HEK293T (cell line): ENCODE measurements at places on chromosomes 3 and 15.

DNA sequence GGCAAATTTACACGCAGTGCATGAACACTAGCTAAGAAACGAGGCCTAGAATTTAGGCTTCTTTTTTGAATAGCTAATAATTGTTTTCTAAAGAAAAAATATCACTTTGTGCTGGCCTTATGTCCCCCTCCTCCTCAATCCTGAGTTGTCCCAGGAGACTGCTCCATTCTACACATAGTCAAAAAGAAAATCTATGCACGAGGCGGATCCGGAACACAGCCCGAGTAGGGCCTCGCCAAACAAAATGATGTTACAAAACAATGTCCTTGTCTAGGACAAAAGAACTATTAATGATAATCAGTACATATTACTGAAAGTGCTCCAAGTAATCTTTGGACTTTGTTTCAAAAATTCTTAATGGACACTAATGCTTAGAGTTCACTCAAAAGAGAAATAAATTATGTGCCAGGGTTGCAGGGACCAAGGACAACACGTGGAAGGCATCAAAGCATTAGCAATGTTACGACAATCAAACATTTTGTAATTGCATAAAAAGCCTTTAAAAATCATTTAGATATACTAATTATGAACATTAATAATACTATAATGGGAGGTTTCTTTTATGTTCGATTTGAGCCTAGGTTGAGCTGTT lies 206.5 kb upstream of the ICE2 start:
- no peak for DNase-seq

DNA sequence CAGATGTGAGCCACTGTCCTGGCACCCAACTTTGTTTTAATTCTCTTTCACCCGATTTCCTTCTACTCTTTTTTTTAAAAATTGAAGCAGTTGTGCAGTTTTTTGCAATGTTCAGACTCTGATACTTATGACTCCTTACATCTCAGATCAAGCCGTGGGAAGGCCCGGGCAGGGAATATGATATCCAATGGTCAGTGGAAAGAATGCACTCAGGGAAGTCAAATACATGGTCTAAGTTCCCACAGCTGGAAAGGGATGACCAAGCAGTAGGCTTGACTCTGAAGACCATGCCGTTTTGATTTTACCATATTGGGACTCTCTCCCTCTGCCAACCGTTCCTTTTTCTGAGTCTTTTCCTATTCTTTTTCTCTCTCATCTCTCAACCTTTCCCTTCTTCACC lies 157.2 kb downstream of the RPLP1 start:
- no peak for DNase-seq

GRCh38 chr3:142065932-142066331 lies 83.4 kb downstream of the TFDP2 start:
- DNase-seq, result no peak

GRCh38 chr15:78541744-78542034 lies 1.4 kb downstream of the PSMA4 start:
- no peak for DNase-seq

DNA sequence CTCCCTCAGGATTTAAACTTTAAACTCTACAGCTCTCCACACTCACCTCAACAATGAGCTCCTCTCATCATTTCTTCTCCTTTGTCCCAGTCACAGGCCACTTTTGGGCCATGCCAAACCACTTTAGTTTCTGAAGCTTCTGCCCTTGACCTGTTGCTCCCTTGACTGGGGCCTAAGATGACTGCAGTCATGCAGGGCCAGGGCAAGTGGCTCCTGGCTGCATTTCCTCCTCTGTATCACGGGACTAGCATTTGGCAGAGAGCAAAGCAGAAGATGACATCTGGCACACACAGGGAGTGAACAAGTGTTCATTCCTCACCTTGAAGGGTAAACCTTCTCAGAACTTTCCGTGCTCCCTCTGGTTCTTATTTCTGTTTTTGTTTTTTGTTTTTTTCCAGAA lies 136.9 kb downstream of the PDE8A start:
- DNase-seq, result peak; percentile 0

DNA sequence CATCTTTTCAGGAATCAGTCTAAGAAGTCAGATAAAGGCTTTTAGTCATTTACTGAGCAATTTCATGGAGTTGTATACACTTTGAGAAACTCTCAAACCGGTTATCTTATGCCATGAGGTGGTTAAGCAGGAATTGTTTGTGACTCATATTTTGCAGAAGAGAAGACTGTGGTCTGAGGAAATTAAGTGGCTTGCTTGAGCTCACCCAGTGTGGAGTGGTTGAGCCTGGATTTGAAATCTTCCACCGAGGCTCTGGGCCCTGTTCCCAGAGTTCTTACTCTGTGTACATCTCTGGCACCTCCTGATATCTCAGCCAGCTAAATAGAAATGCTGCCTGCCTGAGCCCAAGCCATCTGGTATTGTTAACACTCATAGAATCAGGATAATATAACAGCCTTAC lies 37.8 kb upstream of the BCL6 start:
- no peak for DNase-seq

DNA sequence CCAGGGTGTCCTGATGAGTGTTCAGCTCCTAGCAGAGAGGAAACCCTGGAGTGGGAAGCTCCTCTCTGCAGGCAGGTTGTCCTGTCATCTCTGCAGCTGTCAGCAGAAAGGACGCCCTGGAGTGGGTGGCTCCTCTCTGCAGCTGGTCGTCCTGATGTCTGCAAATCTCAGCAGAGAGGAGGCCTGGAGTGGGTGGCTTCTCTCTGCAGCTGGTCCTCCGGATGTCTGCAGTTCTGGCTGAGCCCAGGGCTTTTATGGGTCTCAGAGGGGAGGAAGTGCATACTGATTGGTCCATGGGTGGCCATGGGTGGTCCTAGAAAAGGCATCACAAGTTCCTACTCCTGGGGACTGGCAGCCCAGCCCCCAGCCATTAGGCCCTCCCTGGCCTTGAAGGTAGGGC lies 102.6 kb upstream of the BNIP2 start:
- DNase-seq, result no peak

DNA sequence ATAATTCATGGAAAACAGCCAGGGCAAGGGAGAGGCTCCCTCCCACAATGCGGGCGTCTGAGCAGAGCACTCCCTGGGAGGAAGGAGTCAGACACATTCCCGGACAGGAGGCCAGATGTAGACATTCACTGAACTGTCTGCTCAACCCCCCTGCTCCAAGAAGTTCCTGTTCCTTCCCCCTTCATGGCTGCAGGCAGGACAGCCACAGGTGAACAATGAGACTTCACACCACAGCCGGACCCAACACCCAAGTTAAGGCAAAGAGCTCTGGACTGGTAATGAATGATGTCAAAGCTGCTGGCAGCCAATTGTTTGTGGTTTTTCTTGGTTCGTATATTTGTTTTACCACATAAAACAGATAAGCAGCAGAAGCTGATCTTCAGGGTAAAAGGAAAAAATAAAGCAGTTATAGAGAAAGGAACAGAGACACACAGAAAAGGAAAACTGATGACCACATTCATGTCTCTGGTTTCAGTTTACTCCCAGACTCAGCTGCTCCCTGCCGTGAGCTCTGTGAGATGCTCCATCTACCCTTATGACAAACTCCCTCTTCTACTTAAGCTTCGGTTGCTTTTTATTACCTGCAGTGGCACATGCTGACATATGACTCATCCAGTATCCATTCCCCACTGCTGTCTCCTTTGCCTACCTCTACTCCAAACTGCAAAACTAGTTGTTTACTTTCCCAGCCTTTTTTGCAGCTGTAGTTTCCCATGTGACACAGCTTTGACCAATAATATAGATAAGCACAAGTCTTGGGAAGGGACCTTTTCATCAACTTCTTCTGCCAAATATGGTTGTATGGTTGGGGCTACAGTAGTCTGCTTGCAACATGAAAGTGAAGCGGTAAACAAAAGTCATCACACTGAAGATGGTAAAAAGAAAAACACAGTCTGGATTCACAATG lies 33.1 kb downstream of the DZIP1L start:
- DNase-seq, result peak; percentile 48

DNA sequence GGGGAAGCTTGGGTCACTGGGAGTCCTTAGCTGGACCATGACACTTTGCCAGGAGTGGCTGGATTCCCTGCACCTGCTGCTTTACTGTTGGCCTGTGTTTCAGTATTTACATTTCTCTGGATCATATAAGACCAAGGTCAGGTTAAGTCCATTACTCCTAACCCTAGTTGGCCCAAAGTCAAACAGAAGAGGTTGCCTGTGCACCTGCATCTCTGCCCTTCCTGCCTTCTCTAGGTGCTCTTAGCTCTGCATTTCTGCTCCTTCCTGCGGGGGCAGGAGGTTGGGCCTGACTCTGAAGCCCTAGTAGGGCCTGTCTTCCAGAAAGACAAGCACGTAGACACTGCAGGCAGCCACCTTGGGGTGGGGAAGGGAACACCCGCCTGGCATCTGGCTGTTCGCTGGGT lies 124.3 kb downstream of the RPLP1 start:
- DNase-seq, result no peak

DNA sequence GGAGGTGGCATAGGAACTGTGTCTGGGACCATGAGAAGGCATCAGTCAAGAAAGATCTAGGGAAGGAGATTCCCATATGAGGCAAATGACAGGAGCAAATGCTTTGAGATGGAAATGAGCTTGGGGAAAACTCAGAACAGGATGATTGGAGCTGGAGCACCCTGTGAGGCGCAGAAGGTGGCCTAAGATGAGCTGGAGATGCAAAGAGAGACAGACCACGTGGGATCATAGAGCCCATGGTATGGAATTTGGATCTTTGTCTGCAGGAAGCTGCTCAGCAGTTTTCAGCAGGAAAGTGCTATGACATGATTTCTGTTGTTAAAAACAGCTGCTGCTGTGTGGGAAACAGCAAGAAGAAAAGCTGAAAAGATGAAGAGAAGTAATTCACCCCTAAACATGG lies 310.6 kb downstream of the MAGI1 start:
- DNase-seq, result no peak

DNA sequence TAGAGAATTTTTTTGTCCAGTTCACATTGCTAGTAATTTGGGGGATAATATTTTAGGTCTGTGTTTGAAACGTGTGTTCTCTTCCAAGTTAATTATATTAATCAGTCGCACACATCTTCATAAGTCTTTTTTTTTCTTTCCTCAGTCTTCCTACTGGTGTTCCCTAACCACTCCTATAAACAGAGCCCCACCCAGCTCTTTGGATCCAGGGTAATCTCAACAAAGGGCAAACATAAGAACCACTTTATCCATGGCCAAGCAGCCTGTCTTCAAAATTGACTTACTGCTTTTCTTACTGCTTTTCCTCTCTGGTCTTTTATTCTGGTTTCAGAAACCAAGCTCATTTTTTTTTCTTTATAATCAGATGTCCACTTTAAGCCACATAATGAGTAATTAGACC lies 266.8 kb upstream of the NECTIN3 start:
- DNase-seq, result no peak

- DNase-seq, result no peak
Measured at GRCh38 chr15:93451265-93451664, 362.3 kb upstream of the RGMA start.

GRCh38 chr3:191051037-191051436 lies 148.0 kb upstream of the OSTN start:
- peak; percentile 11 for DNase-seq

DNA sequence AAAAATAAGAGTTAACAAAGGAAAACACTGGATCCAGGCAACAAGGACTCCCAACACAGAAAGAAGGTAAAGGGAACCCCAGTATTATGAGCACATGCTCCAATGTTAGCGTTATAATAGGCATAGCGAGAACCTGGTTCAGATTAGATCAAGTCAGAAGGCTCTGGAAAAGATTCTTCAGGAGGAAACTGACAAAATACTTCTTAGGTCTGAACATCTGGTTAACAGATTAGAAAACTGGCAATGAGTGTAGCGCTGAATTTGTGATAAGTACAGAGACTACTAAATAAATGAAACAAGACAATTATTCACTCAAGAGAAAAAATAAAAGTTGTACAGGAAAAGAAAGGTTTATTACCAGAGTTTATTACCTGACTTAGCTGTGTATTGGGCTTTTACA lies 146.1 kb downstream of the DPH6 start:
- no peak for DNase-seq

DNA sequence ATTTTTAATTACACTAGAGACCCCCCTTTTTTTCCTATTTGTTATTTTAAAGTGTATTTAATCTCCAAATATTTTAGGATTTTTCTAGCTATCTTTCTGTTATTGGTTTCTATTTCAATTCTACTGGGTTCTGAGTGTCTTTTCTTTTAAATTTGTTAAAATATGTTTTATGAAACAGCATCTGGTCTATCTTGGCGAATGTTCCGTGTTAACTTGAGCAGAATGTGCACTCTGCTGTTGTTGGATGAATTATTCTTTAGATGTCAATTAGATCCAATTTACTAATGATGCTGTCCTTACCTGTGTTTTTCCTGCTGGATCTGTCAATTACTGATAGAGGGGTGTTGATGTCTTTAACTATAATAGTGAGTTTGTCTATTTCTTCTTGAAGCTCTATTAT lies 462.0 kb upstream of the CNTN3 start:
- DNase-seq, result no peak

GRCh38 chr3:194294199-194294894 lies 56.8 kb downstream of the CPN2 start:
- no peak for DNase-seq

DNA sequence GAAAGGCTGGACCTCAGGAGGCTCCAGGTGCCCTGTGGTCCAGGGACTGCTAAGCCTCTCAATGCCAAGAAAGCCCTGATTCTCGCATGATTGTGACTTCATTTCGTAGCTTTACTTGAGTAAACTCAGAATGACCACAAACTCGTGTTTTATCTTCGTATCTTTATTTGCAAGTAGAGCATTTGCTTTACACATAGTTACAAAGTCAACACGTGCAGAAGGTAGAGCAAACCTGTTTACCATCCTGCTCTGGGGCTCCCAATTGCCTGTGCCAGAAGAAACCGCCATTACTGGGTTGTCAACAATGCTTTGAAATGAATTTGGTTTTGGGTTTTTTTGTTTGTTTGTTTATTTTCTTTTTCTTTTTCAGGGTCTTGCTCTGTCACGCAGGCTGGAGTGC lies 5.8 kb upstream of the MESP1 start:
- DNase-seq, result no peak

DNA sequence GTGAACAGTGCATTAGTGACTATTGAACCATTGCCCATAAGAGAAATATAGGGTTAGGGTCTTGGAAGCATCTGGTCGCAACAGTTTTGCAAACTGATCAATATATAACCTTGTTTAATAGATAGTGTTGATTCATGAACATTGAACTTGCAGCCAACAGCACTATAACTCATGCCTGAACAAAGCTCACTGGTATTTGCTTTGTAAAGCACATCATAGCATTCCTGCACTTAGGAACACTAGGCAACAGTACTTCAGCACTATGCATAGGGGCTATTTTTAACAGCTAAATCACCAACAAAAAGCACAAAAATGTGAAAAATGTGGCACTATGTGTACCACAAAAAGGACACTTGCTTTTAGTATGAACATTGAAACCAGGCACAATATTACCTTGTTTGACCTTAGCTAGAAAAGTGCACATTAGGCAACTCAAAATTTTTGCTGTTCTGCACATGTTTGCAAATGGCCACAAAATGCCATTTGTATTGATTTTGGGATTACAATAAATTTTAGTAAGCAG lies 68.0 kb downstream of the OXNAD1 start:
- DNase-seq, result no peak

- no peak for DNase-seq
Measured at GRCh38 chr3:119831022-119831421, 49.1 kb downstream of the NR1I2 start.

DNA sequence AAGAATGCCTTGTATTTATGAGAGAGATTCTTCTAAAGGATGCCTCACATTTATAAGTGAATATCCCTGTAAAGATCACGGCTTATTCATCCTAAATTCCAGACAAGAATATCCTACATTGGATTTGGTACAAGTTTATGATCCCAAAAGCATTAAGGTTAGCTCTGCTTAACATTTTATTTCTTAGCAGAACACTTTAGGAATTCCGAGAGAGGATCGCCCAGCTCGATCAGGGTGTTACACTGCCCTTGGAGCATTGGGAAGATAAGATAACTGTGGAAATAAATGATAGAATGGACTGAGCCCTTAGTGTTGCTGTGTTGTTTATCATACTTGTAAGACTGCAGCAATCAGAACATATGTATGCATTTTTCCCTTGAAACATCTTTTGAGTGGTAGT lies 223.0 kb upstream of the CDIN1 start:
- DNase-seq, result no peak
